ENCODE measurements at places on chromosomes 2 and 18.

DNA sequence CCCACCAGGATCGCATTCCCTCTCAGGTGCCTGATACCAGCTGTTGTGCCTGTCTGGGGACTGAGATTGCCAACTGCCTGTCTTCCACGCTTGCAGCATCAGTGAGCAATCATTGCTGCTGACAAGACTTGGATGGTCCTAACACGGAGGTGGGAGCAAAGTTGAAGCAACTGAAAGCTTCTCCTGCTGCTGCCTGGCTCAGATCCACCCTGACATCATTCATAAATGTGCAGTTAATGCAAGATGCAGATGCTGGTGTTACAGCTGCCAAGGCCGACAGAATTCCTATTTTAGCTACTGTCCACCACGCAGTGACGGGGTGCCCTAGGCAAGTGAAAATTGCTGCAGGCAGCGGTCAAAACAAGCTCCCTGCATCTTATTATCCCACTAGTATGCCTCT lies 131.4 kb downstream of the VWC2L start:
- no peak for DNase-seq

- DNase-seq = no peak
Measured at GRCh38 chr2:208358758-208359631, 47.6 kb upstream of the PTH2R start.

- DNase-seq = peak; percentile 39
Measured at GRCh38 chr2:96954011-96954846, 32.2 kb downstream of the FAM178B start.

- DNase-seq = no peak
Measured at GRCh38 chr2:105910497-105911238, 166.0 kb downstream of the NCK2 start.

GRCh38 chr2:159134979-159135378 lies 151.5 kb downstream of the WDSUB1 start:
- DNase-seq = no peak

DNA sequence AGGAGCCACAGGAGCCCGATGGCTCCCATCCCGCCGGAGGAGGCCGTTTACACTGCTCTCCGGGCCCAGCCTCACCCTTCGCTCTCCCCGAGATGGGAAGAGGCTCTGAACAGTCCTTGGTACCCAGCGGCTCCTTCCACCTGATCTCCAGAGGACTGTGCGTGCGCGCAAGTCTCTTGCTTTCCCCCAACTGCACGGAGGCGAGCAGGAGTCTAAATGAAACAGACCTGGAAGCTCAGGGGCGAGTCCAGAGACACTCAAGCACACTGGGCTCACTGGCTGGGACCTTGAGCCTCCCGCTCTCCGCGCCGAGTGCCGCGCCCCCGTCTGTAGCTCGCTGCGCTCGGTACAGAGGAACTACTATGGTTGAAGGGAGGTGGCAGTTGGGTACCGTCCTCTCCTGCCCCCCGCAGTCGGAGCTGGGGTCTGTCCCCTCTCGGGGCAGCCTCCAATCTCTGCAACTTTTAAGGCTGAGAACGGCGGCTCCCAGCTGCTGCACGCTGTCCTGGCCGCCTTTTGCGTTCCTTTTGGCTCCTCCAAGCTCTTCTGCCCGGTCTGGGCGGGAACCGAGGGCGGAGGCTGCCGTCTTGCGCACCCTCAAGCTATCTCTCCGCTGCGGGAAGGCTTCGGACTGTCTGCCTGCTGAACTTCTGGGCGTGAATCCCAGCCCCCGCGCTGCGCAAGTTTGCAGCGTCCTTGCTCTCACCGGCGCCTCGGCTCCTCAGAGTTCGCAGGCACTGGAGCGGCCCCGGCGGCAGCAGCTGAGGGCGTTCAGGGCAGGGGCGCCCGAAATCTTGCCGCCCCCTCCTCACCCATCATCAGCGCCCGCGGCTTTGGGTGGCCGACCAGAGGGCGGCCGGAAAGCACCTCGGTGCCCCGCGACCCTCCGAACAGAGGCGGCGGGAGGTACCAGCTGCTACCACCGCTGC lies 491 bp downstream of the ALK start:
- no peak for DNase-seq

- no peak for DNase-seq
Measured at GRCh38 chr18:77090546-77091174, 41.9 kb downstream of the MBP start.

GRCh38 chr2:240293557-240294461 lies 141.7 kb upstream of the GPC1 start:
- DNase-seq = no peak

GRCh38 chr2:136057023-136057801 lies 60.7 kb downstream of the CXCR4 start:
- DNase-seq = no peak

- no peak for DNase-seq
Measured at GRCh38 chr2:169034256-169034655, 3.1 kb upstream of the ABCB11 start.

DNA sequence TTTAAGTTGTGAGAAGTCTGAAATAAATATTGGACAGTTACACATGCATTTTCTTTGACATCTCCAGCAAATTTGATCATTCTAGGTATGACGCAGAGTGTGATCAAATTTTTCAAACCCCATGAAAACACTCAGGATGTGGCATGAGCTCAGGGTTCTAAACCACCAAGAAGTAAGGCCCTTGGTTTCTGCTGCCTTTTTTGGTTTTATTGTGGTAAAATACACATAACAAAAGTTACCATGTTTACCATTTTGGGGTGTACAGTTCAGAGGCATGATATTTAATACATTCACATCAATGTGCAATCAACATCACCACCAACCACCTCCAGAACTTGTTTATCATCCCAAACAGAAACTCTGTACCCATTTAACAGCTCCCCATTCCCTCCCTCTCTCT lies 64.3 kb upstream of the TTN start:
- no peak for DNase-seq

- DNase-seq = no peak
Measured at GRCh38 chr2:13696601-13697000, 935.9 kb upstream of the LRATD1 start.

GRCh38 chr2:69911985-69912563 lies 2.8 kb upstream of the MXD1 start:
- peak; percentile 48 for DNase-seq

DNA sequence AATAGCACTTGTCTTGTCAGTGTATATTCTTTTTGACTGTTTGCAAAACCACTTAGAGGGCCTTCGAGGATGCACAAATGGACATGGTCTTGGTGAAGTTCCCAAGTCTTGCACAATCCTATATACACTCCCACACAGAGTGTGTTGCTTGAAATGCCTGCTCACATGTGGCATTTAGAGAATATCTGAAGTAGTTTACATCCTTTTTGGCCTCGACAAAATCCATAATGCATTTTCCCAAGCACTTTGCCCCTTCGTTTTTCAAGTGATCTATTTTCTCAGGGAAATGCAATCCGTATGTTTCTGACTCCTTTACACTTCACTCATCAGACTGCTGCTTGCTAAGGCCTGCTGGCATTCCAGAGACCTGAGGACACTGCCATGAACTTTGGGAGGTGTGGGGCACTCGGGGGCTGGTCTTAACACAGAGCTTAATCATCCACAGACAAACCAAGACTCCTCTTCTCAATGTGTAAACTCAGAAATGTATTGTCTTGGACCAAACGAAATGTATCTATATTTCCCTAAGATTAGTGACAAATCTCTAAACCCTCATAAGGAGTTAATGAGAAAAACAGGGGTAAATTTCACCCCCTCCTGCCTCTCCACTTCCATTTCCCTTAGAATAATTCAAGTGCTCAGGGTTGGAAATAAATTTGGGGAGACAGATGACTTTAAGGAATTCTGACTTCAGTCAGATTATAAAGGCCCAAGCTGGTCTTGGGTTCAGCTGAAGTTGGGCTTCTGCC lies 219.3 kb upstream of the APCDD1 start:
- no peak for DNase-seq

- peak; percentile 46 for DNase-seq
Measured at GRCh38 chr2:200396781-200397242, 90.3 kb downstream of the SPATS2L start.

- no peak for DNase-seq
Measured at GRCh38 chr2:237128026-237128703, 42.5 kb downstream of the COPS8 start.

- DNase-seq = no peak
Measured at GRCh38 chr2:18506883-18507509, 53.5 kb downstream of the RDH14 start.

GRCh38 chr18:48932822-48933510 lies 17.8 kb downstream of the SMAD7 start:
- DNase-seq = no peak

- no peak for DNase-seq
Measured at GRCh38 chr18:58727776-58728500, 56.7 kb downstream of the MALT1 start.

All from DMS153 (cell line).